K562 (cell line): ENCODE measurements at places on chromosomes 3 and 15. TPM values are rescaled to one million over a fixed set of nuclear protein-coding genes. Genes with fewer than 3 reads are reported as not detected.

Gene NR2E3
- not detected in 2 replicates for total RNA-seq

- H3K27ac ChIP-seq: no peak overlapping the region
- H3K36me3 ChIP-seq: no peaks in the 10 kb centered on the region
- H3K4me1 ChIP-seq: no peaks in the 10 kb centered on the region
- no peak overlapping the region for H3K4me3 ChIP-seq
- no peak for DNase-seq
These were observed 41.5 kb downstream of the FGF12 start for GRCh38 chr3:192685801-192686200.

Gene RTP3
- total RNA-seq: not detected in 2 replicates

DNA sequence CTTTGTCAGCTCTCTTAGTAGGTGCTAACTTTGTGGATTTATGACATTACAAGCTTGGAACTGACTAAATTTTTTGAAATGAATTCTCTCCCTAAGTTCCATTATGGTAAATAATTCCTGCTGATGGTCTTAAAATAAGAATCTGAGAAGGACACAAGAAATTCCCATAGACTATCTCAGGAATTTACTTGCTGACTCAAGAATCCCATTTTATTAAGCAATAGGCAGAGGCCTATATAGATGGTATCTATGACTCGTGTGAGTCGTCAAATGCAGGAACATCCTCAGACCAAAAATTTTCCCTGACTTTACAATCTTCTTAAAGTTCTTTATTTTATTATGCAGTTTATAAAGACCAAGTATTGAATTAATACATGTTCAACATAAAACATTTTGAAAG, 30.7 kb upstream of the CBLB start:
- no peaks in the 10 kb centered on the region for H3K36me3 ChIP-seq
- no peak overlapping the region for H3K4me3 ChIP-seq
- no peak overlapping the region for H3K27ac ChIP-seq
- no peak for DNase-seq
- no peaks in the 10 kb centered on the region for H3K4me1 ChIP-seq
- no peaks in the 10 kb centered on the region for H3K27me3 ChIP-seq

GRCh38 chr15:76313731-76314130, 2.5 kb upstream of the ETFA start:
- no peak overlapping the region for H3K4me3 ChIP-seq
- H3K36me3 ChIP-seq: peaks cover 5% of the 10 kb centered on the region; the same call in 2 of the 3 replicates
- H3K27ac ChIP-seq: peak overlapping the region; percentile 68
- peaks cover 29% of the 10 kb centered on the region for H3K4me1 ChIP-seq
- DNase-seq: peak; percentile 30

DNA sequence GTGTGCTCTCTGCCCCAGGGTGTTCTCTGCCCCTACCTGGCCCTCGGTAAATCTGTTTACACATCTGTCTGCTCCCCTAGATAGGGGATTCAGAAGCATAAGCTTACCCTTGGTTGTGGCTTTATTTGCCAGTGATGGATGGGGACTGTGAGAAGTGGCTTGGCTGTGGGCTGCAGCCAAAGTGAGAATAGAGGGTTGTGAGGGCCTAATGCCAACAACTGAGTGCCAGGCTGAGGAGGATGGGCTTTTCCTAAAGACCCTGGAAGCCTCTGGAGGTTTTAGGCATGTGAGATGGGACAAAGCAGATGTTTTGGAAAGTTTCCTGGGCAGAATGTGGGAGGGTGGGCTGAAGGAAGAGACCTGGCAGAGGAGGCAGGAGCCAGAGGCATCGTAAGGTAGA, 15.4 kb upstream of the APEH start:
- H3K36me3 ChIP-seq: no peaks in the 10 kb centered on the region
- H3K4me3 ChIP-seq: no peak overlapping the region
- H3K27ac ChIP-seq: no peak overlapping the region

DNA sequence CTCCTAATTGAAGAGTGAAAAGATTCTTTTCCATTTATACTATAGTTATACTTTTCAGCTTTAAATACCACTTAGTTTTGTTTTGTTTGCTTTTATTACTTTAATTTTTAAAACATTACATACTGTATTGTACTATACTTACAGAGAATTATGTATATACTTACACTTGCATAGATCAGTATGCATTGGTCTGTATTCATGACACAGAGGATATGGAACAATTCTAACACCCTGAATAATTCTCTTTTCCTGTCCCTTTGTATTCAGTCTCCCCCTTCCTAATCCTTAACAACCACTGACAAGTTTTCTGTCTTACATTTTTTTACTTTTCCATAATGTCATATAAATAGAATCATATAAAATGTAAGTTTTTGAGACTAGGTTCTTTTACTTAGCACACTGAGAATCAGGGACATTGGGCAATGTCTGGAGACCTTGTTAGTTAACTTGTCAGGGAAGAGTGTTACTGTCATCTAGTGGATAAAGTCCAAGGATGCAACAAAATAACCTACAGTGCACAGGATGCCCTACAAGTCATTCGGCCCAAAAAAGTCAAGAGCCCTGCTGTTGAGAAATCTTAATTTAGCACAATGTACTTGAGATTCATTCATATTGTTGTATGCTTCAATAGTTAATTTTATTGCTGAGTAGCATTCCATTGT, 95.7 kb upstream of the MCTP2 start:
- H3K4me3 ChIP-seq: no peak overlapping the region
- H3K4me1 ChIP-seq: no peaks in the 10 kb centered on the region
- no peaks in the 10 kb centered on the region for H3K27me3 ChIP-seq
- no peak overlapping the region for H3K27ac ChIP-seq
- DNase-seq: no peak

DNA sequence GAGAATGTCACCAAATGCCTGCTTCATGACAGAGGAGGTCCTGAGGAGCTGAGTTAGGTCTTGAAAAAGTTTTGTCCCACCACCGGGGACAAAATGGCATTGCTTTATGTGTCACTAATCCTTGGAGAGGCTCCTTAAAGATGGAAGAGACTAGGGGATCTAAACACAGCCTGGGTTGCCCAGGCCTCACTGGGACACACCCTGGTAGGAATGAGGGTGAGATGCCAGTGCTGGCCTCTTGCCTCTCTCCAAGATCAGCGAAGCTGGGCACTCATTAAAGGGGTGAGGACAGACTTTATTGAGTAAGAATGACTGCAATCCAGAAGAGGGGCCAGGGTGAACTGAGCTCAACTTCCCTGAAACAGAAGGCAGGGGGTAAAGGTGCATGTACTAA, 58.5 kb upstream of the KLF13 start:
- no peak for DNase-seq
- no peaks in the 10 kb centered on the region for H3K36me3 ChIP-seq
- no peak overlapping the region for H3K27ac ChIP-seq
- peaks cover 1% of the 10 kb centered on the region; the same call in 2 of the 3 replicates for H3K4me1 ChIP-seq
- H3K27me3 ChIP-seq: no peaks in the 10 kb centered on the region
- H3K4me3 ChIP-seq: no peak overlapping the region

Gene GOLGA8N
- total RNA-seq: 0.24 and 0.60 TPM in 2 replicates

Gene UBE3A
- 103 TPM in 2 replicates for total RNA-seq

DNA sequence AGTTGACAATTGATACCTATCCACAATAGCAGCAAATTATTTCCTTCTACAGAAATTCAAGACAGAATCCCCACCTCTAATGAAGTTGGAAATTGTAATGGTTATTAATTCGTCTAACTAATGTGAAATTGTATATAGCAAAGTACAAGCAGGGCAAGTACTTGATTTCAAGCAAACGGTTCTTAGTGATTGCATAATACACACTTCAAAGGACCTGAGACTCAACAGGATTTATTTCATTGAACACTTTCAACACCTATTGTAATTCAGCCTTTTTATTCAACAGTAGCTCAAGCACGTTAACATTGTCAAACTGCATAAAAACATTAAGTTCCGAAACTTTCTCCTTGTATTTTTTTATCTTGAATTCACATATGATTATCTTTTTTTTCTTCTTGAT, 40.2 kb upstream of the AGTR1 start:
- H3K4me1 ChIP-seq: no peaks in the 10 kb centered on the region
- no peaks in the 10 kb centered on the region for H3K27me3 ChIP-seq
- H3K36me3 ChIP-seq: no peaks in the 10 kb centered on the region
- DNase-seq: no peak
- no peak overlapping the region for H3K4me3 ChIP-seq

DNA sequence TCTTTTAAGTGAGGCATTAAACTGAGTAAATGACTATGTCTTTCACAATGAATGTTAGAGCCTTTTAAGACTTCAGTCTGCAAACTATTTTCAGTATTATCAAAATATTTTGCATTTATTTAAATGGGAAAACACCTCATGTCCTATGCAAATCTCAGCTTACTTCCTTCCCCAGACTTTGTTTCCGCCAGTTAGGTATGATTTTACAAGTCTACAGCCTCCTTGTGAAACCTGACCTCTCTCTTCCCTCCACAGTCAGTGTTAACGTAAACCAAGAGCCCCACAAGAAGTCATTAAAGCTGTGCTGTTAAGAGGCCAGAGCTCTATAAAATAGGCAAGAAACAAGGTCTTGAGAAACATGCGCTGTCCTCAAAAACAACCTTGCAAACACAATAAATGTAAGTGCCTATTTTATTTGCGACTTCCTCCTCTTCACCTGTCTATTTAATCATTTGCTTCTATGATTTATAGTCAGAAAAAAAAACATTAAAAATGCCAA, 48.3 kb downstream of the PRTG start:
- no peaks in the 10 kb centered on the region for H3K4me1 ChIP-seq
- H3K27ac ChIP-seq: no peak overlapping the region

DNA sequence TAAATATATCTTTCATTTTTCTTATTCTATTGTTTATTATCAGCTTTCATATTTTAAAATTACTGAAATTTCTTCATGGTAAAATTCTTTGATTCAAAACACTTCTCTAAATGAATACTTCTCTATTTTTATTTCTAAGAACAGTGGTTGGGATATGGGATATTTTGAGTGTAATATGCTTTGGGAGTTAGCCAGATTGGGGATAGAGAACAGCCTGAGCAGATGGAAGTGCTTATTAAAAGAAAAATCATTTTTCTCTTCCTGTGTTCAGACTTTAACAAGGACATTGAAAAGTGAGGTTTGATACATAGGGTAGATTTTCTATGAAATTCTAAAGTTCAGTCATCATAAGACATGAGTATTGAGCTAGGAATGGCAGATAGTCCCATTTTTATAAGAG, 84.8 kb downstream of the COL6A5 start:
- no peak overlapping the region for H3K27ac ChIP-seq
- no peaks in the 10 kb centered on the region for H3K27me3 ChIP-seq
- H3K36me3 ChIP-seq: peaks cover 10% of the 10 kb centered on the region; the same call in 2 of the 3 replicates
- H3K4me1 ChIP-seq: no peaks in the 10 kb centered on the region; the same call in 1 of the 2 replicates

Gene ASB14
- total RNA-seq: not detected in 2 replicates

GRCh38 chr3:189786479-189787064, 155.4 kb downstream of the TP63 start:
- no peak overlapping the region for H3K4me3 ChIP-seq
- H3K27ac ChIP-seq: no peak overlapping the region
- H3K36me3 ChIP-seq: no peaks in the 10 kb centered on the region
- no peaks in the 10 kb centered on the region for H3K4me1 ChIP-seq
- no peak for DNase-seq

Gene GAP43
- 0.11 TPM in 2 replicates for total RNA-seq

GRCh38 chr3:77648214-77648613, 608.3 kb downstream of the ROBO2 start:
- DNase-seq: no peak
- no peaks in the 10 kb centered on the region for H3K27me3 ChIP-seq
- H3K4me3 ChIP-seq: no peak overlapping the region
- H3K36me3 ChIP-seq: no peaks in the 10 kb centered on the region

DNA sequence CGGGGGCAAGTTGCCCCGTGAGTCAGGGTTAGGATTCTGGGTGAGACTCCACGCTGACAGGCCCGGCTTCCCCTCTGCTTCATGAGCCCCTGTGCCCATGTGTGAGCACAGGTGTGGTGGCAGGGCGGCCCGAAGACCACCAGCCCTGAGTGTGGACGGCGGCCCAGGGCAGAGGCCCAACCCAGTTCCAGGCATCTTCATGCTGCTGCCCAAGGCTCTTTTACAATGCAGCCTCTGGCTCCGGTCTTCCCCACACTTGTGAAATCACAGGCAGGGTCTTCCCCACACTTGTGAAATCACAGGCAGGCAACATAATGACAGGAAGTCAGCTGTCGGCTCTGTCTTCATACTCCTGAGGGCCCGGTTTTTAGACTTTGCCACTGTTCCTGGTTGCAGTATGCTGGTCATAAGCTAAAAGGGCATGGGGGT, 78.8 kb downstream of the AAGAB start:
- no peaks in the 10 kb centered on the region for H3K27me3 ChIP-seq
- no peak overlapping the region for H3K27ac ChIP-seq
- peaks cover 20% of the 10 kb centered on the region for H3K4me1 ChIP-seq
- peaks cover 30% of the 10 kb centered on the region; the same call in 2 of the 3 replicates for H3K36me3 ChIP-seq
- no peak overlapping the region for H3K4me3 ChIP-seq
- DNase-seq: no peak

Gene SOX14
- total RNA-seq: not detected in 2 replicates

Gene NR1I2
- total RNA-seq: 0.18 TPM in 1 of 2 replicates, not detected in the other

Gene TIMP4
- total RNA-seq: not detected in 2 replicates

GRCh38 chr3:195150181-195151118, 120.5 kb downstream of the XXYLT1 start:
- peaks cover 60% of the 10 kb centered on the region for H3K4me1 ChIP-seq
- H3K4me3 ChIP-seq: peak overlapping the region; percentile 6; the same call in 1 of the 2 replicates
- H3K36me3 ChIP-seq: no peaks in the 10 kb centered on the region
- peak overlapping the region; percentile 95 for H3K27ac ChIP-seq
- DNase-seq: peak; percentile 88
- H3K27me3 ChIP-seq: no peaks in the 10 kb centered on the region

Gene ADAMTSL3
- total RNA-seq: 0.07 and 0.09 TPM in 2 replicates
